Pons (tissue), 1 donor: ENCODE measurements at places on chromosomes 4 and X.

DNA sequence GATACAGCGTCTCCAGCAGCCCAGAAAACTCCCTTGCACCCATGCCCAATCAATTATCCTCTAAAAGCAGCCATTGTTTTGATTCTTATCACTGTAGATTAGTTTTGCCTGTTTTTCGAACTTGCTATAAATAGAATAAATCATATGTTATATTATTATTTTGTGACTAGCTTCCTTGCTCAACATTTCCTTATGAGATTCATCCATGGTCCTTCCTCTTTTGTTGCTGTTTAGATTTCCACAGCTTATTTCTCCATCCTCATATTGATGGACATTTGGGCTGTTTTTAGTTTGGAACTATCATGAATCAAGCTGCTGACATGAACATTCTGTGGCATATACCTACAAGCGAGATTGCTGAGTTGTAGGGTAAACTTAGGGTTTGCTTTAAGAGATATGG is 595.3 kb downstream of the BCOR start:
- no peak for DNase-seq

DNA sequence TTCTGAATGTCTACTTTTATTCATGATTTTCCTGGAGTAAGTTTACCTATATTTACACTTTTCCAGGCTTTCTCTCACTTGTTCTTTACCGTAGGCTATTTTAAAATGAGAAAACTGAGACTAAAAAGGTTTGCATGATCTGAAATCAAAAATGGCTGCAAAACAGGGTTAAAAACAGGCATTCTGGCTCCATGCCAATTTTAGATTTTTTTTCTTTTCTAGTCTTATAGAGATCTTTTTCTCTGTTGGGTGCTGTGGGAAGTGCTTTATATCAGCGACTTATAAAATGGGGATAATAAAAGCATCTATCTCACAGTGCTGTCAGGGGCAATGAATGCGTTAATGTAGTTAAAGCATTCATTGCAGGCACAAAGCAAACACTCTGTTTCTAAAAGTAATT is 294.8 kb downstream of the PACRGL start:
- DNase-seq: no peak

DNA sequence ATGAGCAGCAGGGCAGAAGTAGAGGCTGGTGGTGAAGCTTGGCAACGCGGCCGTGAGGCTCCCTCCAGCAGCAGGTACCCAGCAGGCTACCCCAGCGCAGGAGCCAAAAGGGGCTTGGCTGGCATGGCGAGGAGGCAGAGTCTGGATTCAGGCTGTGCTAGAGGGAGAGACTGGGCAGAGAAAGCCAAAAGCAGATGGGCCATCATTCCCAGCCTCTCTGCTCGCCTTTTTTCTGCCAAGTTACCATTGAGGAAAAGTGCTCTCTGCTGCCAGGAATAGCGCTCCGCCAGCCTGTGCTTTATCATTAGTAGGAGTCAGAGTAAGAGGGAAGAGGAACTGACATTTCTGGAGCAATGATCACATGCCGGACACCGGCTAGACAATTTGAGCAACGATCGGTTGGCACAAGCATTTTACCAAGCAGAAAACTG is 28.7 kb upstream of the MAP3K15 start:
- peak; percentile 50 for DNase-seq

DNA sequence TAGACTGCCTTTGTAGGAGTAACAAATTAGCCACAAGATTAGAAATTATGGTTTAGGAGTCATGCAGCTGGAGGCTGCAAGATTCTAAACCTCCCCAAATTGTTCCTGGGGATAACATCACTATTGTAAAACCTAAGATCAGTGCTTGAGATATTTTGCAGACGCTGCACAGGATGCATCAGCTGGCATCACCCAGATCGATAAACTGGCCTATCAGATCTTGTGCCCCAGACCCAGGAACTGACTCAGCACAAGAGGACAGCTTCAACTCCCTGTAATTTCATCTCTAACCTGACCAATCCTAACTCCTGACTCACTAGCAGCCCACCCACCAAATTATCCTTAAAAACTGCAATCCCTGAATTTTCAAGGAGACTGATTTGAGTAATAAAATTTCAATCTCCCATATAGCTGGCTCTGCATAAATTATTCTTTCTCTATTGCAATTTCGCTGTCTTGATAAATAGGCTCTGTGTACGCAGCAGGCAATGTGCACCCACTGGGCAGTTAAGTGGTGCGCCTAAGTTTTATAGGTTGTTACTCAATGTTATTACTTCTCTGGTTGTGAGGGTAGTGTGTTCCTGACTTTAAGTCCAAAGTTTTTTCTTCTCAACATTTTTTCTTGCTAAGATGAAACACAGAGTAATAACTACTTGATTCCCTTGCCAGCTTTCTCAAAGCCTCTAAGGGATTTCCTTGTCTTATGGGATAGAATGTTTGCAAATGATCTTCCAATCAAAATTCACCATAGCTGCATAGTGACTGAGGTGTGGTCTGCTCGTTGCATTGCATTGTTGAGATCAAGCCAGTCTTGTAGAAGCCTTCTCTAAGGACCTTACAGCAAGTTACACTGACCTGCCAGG is 312.3 kb upstream of the DKK2 start:
- DNase-seq: no peak

DNA sequence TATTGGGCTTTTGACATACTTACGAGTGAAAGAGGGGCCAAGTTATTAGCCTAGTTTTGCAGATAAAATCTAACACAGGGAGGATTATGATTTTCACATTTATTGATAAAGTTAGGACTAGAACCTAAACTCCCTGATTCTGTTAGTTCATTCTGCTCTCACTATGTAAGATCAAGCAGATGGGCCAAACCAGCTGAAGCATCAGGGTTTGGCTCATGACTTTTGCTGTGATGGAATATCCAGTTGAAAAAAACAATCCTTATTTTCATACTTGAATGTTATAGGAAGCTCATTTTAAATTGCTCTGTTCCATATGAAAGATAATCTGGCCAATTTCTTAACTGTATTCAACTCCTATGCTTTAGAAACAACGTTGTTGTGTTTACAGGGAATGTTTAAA is 21.2 kb downstream of the SPRY1 start:
- no peak for DNase-seq

GRCh38 chrX:64395568-64395929 is 297 bp upstream of the MTMR8 start:
- DNase-seq: no peak

GRCh38 chrX:1609762-1610161 is 5.1 kb upstream of the ASMT start:
- no peak for DNase-seq

- DNase-seq: no peak
Observed at GRCh38 chr4:8907596-8908205, 36.1 kb upstream of the HMX1 start.

DNA sequence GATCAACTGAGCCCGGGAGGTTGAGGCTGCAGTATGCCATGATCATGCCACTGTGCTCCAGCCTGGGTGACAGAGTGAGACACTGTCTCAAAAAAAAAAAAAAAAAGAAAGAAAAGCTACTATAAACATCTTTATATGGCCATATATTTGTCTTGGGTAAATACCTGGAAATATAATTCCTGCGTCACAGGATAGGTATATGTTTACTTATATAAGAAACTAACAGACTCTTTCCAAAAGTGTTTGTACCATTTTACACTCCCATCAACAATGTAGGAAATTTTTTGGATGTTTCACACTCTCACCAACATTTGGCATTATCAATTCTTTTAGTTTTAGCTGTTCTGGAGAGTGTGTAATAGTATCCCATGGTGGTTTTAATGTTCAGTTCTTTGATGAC is 12.8 kb downstream of the P2RY4 start:
- no peak for DNase-seq

- DNase-seq: no peak
Observed at GRCh38 chr4:103425406-103425805, 227.3 kb upstream of the CENPE start.

DNA sequence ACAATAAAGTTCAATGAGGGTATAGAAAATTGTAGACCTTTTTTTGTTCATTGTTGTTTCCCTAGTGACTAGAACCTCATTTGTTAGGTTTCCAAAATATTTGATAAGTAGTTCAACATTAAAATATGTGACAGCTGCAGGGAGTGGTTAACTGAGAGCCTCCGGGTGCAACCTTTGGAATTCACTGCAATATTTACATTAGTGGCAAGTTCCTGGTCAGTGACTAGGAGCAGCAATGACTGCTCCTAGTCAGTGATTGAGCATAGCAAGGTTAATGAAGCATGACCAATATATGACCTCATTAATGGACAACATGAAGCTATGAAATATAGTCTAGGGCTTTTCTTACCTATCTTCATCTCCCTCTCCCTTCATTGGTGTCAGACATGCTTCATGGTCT is 65.8 kb upstream of the FAM47A start:
- no peak for DNase-seq

- peak; percentile 60 for DNase-seq
Observed at GRCh38 chrX:68440940-68441339, 7.6 kb upstream of the OPHN1 start.

- no peak for DNase-seq
Observed at GRCh38 chrX:40167850-40168479, 70.2 kb upstream of the BCOR start.

DNA sequence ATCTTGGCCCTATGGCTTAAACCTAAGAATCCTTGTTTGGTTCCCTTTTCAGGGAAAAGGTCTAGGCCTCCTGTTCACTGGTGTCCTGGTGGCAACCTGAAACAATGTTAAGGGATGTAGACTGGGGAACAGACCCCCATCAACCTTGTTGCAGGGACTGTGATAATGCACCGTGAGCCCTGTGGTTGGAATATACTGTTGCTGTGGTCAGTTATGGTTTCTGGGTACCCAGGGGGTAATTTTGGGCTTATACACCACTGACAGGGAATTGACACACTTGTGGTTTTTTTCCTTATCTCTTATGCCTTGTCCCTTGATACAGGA is 64.0 kb upstream of the WDR1 start:
- DNase-seq: no peak

GRCh38 chr4:122617597-122618593 is 3.0 kb downstream of the IL21 start:
- DNase-seq: peak; percentile 62

DNA sequence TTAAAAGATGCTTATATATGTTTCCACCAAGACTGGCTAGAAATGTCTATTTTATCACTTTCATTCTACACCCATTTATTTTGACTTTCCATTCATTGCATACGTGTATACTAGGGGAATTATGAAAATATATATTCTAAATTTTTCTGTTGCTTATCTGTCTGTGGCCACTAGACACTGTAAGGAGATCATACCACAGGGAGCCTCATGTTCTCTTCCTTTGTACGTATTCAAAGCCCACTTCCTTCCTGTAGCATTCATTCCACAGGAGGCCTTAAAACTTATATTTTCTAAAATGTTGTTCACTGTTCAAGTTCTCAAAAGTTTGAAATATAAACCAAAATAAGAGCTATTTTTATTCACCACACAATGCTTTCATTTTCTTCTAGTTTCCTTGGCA is 1848.9 kb upstream of the TENM3 start:
- no peak for DNase-seq
